HT1080 (cell line): ENCODE measurements at places on chromosomes 3 and 15. TPM values are rescaled to one million over a fixed set of nuclear protein-coding genes. Genes with fewer than 3 reads are reported as not detected.

DNA sequence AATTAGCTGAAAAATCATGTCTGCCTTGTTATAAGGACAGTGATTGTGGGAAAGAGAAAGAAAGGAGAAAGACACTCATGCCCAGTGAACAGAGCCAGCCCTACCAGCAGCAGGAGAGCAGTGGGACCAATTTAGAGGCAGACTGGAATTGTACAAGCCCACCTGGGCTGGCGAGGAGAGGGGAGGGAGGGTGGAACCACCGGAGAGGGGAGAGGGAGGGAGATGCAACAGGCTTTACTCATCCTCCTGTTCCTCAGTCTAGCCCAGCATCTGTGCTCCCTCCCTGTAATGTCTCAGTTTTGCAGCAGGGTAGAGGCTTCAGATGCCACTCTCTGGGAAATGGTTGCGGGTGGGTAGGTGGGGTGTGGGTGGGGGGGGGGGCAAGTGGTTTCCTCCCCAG is 54.7 kb downstream of the RAB11A start:
- DNase-seq = no peak

- peak; percentile 73 for DNase-seq
These were observed 52.5 kb downstream of the PHC3 start for GRCh38 chr3:170128977-170129431.

- no peak for DNase-seq
These were observed 119.2 kb upstream of the RNF7 start for GRCh38 chr3:141618938-141619337.

- no peak for DNase-seq
These were observed 23.0 kb upstream of the MEF2A start for GRCh38 chr15:99542828-99543227.

STARD5 gene
- total RNA-seq = 1.5 and 2.2 TPM in 2 replicates

GRCh38 chr3:190017521-190018288 is 103.0 kb downstream of the P3H2 start:
- DNase-seq = peak; percentile 83

DNA sequence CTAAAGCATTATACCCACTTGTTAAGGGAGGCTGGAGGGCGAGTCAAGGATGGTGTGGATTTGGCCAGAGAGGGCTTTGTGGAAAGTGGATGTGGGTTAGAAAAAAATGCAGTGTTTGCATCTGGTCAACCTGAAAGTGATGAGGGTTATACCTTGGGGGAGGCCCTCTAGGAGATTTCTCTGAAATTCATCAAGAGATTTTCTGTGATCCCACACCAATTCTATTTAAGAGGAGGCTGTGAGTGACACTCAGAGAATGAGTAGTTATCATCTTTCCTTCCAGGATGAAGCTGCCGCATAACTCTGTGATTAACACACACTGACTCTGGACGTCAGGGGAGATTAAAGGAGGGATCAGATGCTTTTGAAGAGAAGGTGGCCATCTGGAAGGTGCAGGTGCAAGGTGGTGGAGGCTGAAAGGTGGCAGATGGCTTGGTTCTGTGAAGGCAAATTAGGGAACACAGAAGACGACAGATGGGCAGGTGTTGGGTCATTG is 54.8 kb downstream of the ANAPC13 start:
- peak; percentile 65 for DNase-seq

GRCh38 chr3:151410891-151411559 is 26.5 kb upstream of the P2RY12 start:
- peak; percentile 65 for DNase-seq

ACKR4 gene
- total RNA-seq = not detected in 2 replicates

DNA sequence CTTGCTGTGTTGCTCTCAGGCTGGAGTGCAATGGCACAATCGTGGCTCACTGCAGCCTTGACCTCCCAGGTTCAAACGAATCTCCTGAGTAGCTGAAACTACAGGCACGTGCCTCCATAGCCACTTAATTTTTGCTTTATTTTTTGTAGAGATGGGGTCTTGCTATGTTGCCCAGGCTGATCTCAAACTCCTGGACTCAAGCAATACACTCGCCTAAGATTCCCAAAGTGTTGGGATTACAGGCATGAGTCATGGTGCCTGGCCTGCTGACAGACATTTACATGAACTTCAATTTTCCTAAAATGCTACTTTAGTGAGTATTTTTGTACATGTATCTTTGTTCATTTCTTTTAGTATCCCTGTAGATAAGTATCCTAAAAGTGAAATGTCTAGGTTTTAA is 132.3 kb downstream of the SUCLG2 start:
- DNase-seq = no peak

DNA sequence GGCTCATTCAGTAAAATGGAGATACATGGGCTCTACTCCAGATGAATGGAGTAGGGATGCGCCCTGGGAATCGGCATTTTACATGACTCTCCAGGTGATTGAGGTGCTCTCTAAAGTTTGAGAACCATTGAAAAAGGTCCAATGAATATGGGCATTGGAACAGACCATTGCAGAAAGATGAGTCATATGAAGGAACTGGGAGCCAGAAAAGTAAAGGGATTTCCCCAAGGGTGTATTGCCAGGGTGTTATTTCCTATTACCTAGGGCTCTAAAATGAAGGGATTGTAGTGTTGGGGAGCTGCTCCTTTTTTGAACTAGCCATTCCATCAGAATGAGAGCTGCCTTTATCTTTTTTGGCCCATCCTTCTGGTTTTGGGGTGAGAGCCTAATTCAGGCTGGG is 21.7 kb downstream of the CLDN11 start:
- DNase-seq = peak; percentile 47

GRCh38 chr3:25064681-25065080 is 363.4 kb upstream of the RARB start:
- DNase-seq = no peak

- DNase-seq = no peak
These were observed 254.4 kb upstream of the THBS1 start for GRCh38 chr15:39326306-39326975.

DNA sequence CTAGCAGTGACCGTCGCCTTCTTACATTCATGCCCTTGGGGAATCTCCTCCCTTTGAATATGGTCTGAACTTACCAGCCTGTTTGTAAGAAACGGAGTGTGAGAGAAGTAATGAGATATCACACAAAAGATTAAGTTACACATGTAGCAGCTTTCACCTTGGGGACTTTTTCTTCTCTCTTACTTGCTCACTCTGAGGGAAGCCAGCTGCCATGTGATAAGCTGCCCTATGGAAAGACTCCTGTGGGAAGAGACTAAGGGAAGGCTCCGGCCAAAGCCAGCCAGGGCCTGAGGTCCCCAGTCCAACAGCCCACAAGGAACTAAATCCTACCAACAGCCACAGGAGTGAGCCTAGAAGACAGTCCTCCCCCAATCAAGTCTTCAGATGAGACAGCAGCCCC is 190.4 kb upstream of the TSC22D2 start:
- no peak for DNase-seq

DNA sequence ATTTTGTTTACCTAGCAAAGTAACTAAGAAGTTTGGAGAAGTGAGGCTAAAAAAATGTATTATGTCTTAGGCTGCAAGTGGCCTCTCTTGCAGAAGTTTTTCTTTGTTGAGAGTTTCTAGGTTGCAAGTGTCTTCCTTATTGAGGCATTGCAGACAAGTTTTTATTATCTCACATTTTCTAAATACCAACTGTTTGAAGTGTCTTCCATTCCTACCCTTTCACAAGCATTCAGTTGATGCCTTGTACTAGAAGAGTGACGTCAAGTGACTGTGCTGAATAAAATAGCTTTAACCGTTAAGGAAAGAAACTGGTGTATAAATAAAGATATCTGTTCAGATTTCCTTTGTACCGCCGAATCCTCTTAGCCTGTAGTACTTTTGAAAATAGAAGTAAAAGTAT is 123.3 kb downstream of the ALCAM start:
- DNase-seq = no peak

GRCh38 chr3:141436180-141436579 is 50.6 kb upstream of the RASA2 start:
- no peak for DNase-seq

DNA sequence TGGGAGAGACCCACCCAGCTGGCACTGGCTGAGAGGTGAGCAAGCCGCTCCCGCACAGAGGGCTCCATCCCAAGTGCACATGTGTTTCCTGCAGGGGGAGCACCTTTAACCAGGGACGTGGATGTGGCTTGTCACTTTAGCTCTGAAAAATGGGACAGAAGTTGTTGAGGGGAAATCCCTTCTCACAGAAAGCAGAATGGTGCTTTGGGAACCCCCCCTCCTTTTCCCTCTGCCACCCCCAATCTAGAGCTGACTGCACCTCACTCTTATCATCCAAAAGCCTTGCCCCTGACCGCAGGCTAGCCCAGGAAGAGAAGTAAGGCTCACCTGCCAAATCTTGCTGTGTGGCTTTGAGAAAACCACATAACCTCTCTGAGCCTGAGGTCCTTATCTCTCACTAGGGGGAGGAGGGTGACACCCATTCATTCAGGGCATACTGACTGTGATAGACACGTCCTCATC is 77.9 kb downstream of the RPN1 start:
- DNase-seq = peak; percentile 33

ADAMTS17 gene
- total RNA-seq = 0.05 TPM in 1 of 2 replicates, not detected in the other

GRCh38 chr15:96345560-96346399 is 15.3 kb downstream of the NR2F2 start:
- DNase-seq = no peak

GRCh38 chr3:120364821-120365220 is 15.7 kb upstream of the LRRC58 start:
- no peak for DNase-seq

- DNase-seq = no peak
These were observed 113.1 kb downstream of the ABI3BP start for GRCh38 chr3:100880072-100880471.

GRCh38 chr3:4449043-4449805 is 17.8 kb downstream of the SUMF1 start:
- DNase-seq = no peak

WDR93 gene
- total RNA-seq = not detected in 2 replicates

GPR149 gene
- not detected in 2 replicates for total RNA-seq

RTP1 gene
- not detected in 2 replicates for total RNA-seq

GRCh38 chr15:51718746-51719145 is 18.7 kb downstream of the LYSMD2 start:
- no peak for DNase-seq

- DNase-seq = peak; percentile 36
These were observed 177.2 kb upstream of the THBS1 start for GRCh38 chr15:39403640-39404117.

TIPIN gene
- 21.9 TPM in 2 replicates for total RNA-seq

GRCh38 chr3:96836153-96836915 is 21.9 kb downstream of the EPHA6 start:
- no peak for DNase-seq

- DNase-seq = no peak
These were observed 37.9 kb downstream of the TJP1 start for GRCh38 chr15:29784413-29784812.

GRCh38 chr15:39851500-39852092 is 68.5 kb downstream of the GPR176 start:
- no peak for DNase-seq

CYP8B1 gene
- not detected in 2 replicates for total RNA-seq

GRCh38 chr3:105177576-105177975 is 189.1 kb upstream of the ALCAM start:
- no peak for DNase-seq

MON1A gene
- 24.0 and 31.1 TPM in 2 replicates for total RNA-seq

DNA sequence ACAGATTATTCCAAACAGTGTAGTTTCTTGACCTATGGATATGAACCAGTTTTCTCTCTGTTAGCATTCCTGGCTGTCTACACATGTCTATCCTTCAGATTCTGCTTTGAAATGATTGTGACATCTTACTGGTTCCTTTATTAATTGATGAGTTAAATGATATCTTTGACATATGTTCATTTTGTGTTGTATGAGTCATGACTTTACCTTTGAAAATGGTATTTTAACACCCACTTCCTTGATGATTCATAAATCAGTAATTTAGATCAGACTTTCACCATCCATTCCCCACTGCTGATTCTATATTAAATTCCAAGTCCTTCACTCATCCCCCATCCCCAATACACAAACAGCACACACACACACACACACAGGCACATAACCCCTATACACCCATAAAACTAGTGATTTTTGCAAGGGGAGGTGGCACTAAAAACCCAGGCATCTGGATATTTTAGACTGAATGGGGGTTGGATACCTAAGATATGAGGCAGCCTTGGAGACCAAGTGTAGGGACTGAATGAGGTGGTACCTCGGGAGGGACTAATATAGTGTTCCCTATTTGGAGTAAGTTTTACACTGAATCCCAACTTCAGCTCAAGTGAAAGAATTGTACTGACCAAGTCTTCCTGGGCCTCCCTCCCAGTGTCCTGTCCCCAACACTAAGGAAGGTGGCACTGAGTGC is 9.7 kb downstream of the CCK start:
- DNase-seq = peak; percentile 89

DNA sequence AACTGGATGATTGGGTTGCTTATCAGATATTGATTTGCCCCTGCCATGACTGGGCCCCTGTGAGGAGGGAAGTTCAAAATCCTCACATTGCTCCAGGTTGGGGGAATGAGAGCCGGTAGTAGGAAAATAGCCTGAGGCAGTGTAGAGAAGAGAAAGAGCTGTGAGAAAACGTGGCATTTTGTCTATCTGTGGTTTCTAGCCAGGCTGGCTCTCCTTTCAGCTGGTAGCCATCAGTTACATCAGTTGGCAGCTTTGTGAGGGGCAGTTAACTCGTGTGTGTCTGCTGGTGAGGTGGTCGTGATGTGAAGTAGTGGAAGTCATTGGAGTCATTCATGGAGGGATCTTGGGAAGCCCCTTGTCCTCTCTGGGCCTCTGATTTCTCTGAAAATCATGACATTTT is 5.2 kb downstream of the ESYT3 start:
- no peak for DNase-seq

GNB5 gene
- total RNA-seq = 38.2 and 46.3 TPM in 2 replicates

PP2D1 gene
- total RNA-seq = not detected in 2 replicates
